ENCODE measurements at places on chromosomes 1 and 21.
A peak's percentile ranks its signal among the peaks of the same experiment; 100 is the strongest.

DNA sequence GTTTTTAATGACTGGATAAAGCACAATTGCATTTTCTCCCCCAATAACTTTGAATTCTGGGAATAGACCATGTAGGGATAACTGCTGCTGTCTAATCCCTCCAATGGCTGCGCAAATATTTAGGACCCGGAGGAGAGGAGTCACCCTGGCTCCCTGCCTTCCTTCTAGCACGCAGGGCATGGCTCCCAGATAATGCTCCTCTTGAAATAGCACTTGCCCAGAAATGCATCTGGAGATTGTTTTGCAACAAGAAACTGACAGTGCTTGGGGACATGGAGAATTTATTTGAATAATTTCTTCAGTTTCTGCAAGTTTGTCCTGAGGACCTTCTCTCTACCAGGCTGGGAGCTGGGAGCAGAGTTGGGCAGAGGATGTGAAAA lies 83.5 kb downstream of the MAN1C1 start:
- no peak for DNase-seq

GRCh38 chr1:79808816-79809475 lies 802.4 kb upstream of the ADGRL4 start:
- no peak for DNase-seq

DNA sequence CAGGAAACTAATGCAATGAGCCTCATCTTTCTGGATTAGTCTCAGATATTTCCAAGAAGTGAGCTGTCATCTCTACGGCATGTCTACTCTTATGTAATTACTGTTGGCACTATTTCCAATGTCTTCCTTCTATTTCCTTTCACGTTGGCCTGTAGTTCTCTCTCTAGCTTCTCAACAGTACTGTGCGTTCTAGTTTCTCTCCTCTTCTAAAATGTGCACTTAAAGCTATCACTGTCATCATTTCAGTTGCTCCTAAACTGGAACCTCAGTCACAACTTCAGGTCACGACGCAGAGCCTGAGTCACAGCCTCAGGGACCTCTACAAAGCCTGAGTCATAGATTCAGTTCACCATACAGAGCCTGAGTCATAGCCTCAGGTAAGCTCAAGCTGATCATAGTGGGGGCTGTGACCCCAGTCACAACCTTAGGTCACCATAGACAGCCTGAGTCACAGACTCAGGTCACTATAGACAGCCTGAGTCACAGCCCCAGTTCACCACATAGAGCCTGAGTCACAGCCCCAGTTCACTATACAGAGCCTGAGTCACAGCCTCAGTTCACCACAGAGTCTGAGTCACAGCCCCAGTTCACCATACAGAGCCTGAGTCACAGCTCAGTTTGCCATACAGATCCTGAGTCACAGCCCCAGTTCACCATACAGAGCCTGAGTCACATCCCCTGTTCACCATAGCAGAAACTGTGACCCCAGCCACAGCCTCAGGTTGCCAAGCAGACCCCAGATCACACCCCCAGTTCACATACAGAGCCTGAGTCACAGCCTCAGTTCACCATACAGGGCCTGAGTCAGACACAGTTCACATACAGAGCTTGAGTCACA lies 13.0 kb downstream of the WNT9A start:
- DNase-seq = no peak

GRCh38 chr1:245871915-245872314 lies 635.2 kb downstream of the SMYD3 start:
- DNase-seq = no peak

DNA sequence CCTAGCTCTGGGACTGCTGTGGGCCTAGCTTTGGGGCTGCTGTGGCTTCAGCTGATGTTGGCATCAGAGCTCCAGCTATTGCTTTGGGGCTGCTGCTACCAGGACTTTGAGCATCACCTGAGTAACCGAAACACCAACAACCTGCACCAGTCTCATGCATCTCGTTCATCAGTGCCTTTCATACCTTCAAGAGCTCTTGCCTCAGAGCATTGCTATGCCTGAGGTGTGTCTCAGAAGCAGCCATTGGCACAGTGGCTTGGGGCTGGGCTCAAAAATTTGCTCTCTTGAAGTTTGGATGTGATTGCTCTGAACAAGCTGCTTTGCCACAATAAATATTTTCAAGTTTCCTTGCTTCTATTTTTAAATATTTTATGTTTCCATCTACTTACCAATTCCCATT lies 6.7 kb upstream of the LCE2D start:
- no peak for DNase-seq

DNA sequence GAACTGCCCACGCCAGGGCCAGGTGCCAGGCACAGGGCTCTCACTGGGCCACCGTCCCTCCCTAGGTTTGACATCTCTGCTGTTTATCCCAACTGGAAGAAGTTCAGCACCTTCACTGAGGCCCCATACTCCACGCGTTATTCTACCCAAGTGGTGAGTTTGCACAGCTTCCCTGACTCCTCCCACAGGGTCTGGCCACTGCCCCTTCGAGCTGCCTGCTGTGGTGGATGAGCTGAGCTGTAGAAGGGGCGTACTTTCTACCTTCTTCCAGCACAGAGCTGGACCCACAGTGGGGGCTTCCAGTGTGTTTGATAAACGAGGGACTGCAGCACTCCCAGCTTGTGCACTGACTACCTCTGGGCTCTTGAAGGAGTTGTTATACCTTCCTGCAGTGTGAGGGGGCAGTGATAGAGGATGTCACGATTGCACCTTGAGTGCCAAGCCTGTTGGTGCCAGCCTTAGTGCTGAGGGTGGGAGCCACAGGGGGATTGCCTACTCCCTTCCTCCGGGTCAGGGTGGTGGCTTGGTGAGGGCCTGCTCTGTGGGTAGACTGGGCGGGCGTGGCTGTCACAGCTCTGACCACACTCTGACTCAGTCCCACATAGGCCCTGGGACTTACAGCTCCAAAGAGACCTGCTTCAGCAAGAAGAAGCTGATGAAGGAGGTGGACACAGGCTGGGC lies 5.9 kb upstream of the TTC22 start:
- DNase-seq = peak; percentile 50

GRCh38 chr1:178928976-178929375 lies 58.1 kb upstream of the ANGPTL1 start:
- DNase-seq = no peak

DNA sequence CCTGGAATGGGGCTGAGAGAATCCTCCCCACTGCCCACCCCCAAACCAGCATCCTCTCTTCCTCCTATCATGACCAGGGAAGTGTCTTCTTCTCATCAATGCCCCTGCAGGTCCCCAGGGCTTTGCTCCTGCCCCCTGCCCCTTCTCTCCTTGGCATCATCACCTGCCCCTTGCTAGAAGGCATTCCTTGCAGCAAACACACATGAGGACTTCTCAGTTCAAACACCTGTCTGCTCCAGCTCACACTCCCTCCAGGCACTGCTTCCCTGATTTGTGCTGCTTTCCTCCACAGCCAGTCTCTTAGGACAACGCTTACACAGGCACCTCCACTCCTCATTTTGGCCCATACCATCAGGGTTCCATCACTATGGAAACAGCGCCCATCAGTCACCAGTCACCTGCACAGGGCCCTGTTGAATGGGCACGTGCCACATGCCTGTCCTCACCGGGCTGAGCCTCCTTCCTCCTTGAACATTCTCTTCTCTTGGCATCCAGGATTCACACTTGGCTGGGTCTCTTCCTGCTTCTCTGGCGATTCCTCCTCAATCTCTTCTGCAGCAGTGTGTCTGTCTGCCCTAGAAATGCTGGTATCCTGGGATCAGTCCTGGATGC lies 81.9 kb upstream of the EDN2 start:
- DNase-seq = no peak

GRCh38 chr1:67674260-67675011 lies 10.6 kb upstream of the GADD45A start:
- DNase-seq = peak; percentile 21

- no peak for DNase-seq
These were observed 276.9 kb upstream of the RUNX1 start for GRCh38 chr21:35325953-35326352.

- no peak for DNase-seq
These were observed 5.6 kb upstream of the LACTBL1 start for GRCh38 chr1:22978299-22978698.

GRCh38 chr1:244651956-244652622 lies 837 bp upstream of the DESI2 start:
- no peak for DNase-seq

GRCh38 chr1:236175642-236176336 lies 33.5 kb downstream of the GPR137B start:
- DNase-seq = no peak

DNA sequence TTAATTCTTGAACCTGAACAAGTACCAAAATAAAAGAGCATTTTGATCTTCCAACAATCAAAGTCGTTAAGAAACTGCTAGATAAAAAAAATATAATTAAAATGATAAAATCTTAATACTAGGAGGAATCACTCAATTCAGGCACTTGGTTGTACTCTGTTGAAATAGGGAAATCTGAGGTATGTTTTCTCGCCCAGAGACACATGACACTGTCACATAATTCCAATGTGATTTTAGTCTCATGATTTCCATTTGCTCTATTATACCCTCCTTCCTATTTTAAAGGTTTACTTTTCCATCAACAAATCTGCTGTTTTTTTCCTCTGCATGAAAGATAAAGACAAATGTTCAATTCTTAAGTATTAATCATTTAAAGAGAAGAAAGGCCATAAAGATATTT lies 97.6 kb downstream of the ZZZ3 start:
- peak; percentile 50 for DNase-seq

DNA sequence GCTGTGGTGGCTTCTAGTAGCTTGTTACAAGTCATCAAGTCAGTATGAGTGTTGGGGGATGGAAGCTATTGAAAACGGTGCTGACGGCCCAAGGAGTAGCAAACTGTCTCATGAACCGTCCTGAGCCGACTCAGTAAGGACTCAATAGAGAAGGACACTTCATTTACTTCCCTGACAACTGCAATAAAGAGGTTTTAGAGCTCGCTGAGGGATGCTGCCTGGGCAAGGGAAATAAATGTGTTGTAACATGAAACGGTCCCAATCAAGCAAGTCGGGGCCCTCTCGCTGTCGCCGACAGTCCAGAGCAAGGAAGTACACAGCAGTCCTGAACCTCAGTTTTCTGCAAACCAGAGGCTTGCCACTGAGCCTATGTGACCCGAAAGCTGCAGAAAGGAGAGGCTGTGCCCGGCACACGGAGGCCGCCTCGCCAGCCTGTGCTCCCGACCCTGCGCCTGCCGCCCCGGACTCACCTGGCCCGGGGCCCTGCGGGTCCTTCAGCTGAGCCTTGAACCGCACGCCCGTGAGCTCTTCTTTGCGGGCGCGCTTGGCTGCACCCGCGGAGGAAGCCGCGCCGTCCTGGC lies 423 bp downstream of the URB1 start:
- no peak for DNase-seq

DNA sequence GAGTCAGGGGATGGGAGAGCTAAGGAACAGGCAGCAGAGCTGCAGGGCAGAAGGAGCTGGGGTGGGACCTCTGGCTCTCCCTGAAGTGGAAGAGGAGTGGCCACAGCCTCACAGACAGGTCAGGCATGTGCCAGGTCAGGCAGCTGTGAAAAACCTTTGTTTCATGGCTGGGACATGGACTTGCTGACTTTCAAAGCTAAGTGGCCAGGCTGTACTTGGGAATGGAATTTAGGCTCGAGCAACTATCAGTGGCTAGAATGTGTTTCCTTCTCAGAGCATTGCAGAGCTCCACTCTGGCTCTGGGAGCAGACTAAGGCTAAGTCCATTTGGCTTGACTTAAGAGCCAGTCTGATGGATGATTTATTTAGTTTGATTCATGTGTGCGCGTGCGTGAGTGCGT lies 385.1 kb downstream of the LMX1A start:
- DNase-seq = no peak

- no peak for DNase-seq
These were observed 19.4 kb downstream of the VPS13D start for GRCh38 chr1:12249181-12249580.

DNA sequence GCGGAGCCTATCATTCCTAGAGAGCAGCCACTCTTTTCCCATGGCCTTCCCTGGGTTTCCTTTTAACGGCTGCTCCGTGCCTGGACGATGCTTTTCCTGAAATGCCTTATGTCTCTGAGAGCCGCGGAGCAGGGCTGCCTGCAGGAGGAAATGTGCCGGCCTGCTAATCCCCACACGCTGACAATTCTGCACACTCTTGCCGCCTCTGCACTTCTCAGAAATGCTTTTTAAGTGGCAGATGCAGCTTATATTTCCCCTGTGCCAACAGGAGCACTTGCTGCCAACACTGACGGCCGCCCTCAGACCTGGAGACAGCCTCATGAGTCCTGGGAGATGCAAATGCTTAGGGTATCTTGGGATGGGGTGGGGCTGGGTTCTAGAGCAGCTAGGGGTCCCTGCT lies 253.2 kb downstream of the GRIK3 start:
- no peak for DNase-seq

GRCh38 chr1:34762474-34763141 lies 3.1 kb downstream of the GJB4 start:
- no peak for DNase-seq

DNA sequence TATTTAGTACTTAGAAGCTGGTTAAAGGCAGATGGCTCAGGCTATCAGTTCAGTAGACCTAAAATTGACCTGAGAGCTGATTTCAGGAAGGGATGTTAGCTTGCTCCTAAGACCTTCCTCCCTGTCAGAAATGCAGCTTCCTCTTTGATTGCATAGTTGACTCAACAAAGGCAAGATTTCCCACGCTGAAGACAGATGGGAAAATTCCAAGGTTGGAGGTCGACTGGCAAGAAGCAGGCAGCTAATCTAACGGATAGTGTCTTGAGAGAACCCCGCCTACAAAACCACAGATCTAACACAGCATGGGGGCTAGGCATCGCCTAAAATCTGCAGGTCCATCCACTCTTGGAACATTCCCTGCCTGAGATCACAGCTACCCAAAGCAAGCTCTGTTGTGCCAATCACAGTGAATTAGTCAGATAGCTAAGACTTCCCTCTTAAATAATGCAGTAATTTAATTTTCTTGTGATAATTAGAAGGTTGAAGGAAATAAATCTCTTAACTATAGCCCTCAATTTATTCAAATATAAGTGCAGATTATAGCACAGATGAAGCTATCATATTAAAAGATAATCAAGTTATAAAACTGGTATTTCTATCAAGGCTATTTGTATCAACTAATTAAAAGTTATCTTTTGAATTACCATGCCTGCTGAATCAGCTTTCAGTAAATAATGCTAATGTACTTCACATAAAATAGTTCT lies 357.8 kb upstream of the SGIP1 start:
- DNase-seq = peak; percentile 2

GRCh38 chr1:55384637-55385036 lies 169.5 kb upstream of the USP24 start:
- no peak for DNase-seq

DNA sequence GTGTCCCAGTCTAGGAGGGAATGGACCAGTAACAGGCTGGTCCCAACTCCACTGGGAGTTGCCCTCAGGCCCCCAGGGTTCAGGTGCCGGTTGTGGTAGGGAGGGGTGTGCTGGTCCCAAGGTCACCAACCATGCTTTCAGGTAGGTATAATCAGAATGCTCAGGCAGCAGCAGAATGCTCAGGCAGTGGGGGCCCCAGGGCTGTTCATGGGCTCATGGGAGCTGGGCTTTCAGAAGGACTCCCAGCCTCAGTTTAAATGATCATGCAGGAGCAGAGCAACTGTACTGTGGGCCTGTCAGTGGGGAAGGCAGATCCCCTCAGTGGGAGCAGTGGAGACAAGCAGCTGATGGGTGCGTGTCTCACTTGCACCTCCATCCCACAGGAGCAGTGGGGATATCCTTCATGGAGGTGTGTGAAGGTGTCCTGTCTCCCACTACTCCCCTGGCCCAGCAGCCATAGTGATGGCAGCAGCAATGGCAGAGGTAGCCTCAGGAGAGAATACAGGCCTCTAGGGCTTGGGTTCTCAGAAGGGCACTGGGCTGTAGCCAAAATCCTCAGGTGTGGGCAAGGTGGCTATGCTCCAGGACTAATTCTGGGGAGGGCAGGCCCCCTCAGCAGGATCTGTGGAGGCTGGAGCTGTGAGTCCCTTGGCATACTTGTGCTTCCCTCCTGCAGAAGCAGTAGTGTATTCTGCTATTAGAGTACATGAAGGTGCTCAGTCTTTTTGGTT lies 917.3 kb upstream of the B3GALT2 start:
- DNase-seq = no peak
